ENCODE measurements at places on chromosomes 5 and 9.

- no peak for DNase-seq
Observed at GRCh38 chr9:99015890-99016289, 72.2 kb downstream of the COL15A1 start.

- DNase-seq, result no peak
Observed at GRCh38 chr5:74761241-74761640, 5.7 kb downstream of the GFM2 start.

DNA sequence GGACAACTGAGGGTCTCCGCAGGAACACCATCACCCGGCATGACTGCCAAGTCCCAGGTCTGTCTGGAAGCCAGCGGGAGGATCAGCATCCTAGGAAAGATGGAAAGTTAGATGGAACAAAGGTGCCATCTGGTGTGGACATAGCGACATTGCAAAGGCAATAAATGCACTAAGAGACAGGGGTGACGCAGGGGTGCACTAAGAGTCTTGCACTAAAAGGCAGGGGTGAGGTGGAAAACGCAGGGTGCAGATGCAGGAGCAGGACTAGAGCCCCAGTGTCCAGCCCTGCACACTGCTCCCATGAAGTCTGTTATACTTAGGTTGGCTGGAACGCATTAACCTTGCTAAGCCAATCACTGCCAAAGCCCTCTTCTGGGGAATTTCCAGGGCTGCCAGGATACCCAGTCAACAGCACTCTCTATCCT lies 15.5 kb downstream of the ATOX1 start:
- no peak for DNase-seq

- DNase-seq, result no peak
Observed at GRCh38 chr9:34124926-34125325, 1.6 kb downstream of the DCAF12 start.

GRCh38 chr9:127505396-127506116 lies 54.2 kb downstream of the LRSAM1 start:
- peak; percentile 55 for DNase-seq

DNA sequence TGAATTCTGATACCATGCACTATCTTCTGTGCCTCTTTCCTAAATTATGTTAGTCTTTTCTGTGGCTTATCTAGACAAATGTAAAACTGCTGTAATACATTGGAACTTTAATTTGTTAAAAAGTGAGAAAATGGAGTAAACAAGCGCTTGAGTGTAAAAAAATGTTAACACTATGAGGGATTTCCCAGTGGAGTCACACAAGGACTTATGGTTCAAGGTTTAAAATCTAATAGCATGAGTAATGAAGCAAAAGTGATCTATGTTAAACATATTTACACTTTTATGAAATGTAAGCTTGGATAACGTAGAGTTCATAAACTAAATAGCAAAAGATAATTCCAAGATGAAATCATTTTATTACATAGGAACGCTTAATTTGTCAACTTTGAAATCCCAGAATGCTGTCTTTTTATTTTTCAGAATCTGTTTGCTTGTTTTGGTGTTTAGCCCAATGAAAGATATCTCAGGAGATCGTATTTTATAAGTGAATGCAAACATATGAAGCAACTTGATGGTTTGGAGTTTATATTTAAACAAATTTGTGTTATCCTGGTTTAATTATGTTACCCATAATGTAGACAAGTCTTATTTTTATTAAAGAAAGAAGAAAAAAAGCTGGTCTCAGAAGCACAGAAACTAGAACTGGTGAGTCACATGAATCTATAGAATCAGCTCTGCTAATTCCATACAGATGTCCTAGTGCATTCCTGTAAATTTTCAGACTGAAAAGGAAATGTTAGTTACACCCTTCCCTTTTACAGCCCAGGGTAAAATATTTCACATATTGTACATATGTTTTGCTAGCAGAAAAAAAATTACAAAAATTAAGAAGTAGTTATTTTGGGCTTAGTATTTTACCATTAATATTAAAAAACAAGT lies 34.2 kb upstream of the FBN2 start:
- peak; percentile 34 for DNase-seq

GRCh38 chr5:91212714-91213092 lies 170.4 kb downstream of the ARRDC3 start:
- DNase-seq, result peak; percentile 41

DNA sequence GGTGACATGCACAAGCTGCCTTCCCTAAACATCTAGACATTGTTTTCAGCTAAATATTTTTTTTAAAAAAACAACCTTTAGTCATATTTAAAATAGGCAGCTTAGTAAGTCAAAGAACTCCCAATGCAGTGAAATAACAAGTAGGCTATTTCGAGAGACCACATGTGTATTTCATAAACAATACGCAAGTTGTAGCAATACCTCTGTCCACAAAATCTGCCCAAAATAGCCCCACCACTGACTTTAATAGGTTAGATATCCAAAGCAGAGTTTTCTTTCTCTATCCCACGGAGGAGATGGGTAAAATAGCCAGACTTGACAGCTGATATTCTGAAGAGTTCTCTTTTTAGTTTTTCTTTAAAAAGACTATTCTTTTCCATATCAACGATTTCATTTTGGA lies 1.2 kb downstream of the SLC24A2 start:
- DNase-seq, result no peak

DNA sequence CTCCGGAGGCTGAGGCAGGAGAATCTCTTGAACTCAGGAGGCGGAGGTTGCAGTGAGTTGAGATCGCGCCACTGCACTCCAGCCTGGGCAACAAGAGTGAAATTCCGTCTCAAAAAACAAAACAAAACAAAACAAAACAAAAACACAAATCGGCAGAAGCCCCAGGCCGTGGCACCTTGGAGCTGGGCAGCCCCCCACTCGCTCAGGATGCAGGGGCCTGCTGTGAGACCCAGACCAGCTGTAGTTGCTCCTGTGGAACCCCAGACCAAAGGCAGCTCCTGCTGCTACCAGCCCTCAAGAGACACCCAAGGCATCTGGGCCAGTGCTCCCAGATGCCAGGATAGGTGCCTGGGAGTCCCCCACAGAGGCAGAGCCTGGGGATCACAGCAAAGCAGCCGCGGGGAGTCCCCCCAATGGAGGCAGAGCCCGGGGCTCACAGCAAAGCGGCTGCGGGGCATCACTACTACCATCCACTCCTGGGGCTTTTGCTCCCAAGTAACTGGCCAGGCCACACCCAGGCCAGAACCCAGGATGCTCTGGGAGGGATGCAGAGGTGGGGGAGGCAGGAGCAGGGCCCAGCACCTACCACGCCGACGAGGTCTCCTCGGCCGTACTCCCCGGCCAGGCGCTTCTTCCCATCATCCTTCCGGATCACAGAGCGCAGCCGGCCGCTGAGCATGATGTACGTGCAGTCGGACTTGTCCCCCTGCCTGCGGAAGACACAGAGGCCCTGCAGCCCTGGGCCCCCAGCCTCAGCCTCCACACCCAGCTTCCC lies 37.7 kb upstream of the NSMF start:
- DNase-seq, result no peak

DNA sequence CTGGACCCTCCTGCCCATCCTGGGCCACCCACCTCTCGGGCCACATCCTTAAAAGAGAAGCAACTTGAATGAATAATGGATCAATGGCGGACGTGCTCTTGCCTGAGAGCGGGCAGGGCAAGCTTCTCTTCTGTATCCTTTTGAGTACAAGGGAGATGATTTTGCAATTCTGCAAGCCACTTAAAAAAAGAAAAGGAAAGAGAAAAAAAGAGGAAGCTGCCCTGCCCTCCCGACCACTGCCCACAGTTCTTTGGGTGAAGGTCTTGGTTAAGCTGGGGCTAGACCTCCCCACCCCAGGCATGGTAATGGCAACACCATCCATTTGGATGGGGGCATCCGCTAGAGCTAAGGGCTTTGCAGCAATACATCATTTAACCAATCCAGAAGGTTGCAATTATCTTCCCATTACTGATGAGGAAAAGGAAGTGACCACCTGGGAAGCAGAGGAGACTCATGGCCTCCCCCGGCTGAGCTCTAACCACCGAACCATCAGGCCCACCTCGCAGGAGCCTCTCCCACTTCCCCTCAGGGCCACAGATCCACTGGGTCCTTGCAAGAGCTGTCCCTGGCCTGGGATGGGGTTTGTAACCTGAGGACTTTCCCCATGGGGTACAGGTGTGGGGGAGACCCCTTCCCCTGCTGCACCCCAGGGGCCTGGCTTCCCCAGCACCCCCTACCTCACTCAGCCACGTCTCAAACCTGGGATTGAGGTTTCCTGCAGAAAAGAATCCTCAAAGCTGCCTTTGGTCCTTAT lies 27.8 kb upstream of the LAMC3 start:
- no peak for DNase-seq

- DNase-seq, result no peak
Observed at GRCh38 chr9:81461196-81461595, 228.2 kb downstream of the TLE1 start.

- DNase-seq, result peak; percentile 45
Observed at GRCh38 chr9:88991066-88992034, at the start of gene S1PR3. S1PR3 (plus strand) TSS chr9:88991468; CDS start chr9:89001201, 9,733 bp downstream.

DNA sequence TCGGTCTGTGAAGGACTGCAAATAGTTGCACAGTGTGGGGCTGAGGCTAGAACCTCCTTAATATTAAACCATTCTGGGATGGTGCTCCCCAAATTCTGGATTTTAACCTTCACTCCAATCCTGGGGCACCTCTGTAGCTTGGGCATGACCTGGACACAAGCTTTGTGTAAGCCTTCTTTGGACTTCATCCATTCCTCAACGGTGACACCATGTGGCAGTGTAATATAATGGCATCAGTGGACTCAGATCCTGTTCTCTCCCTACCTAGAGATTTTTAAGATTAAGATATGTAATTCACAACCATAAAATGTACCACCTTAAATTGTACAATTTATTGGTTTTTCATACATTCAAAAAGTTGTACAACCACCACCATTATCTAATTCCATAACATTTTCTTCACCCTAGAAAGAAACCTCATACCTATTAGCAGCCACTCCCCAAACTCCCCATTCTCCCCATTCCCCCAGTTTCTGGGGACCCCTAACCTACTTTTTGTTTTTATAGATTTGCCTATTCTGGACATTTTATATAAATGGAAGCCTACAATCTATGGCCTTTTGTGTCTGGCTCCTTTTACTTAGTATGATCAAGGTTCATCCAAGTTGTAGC lies 4.8 kb upstream of the PLGRKT start:
- peak; percentile 33 for DNase-seq

DNA sequence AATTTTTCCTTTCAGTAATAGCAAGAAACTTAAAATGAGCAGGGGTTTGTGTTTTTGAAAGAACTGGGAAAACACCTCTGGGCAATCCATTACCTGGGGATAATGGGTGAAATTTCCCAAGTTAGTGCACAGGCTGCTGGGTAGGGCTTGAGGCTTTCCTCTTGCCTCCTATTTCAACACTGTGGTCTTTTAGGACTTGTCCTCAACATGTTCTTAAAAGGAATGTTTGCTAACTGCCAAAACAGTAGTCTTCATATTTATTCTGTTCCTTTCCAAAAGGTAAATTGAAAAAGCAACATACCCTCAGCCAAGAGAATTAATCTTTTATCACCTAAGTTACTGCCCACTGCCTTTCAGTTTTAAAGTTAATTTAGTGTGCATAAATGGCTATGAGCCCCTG lies 158.3 kb upstream of the CCDC152 start:
- no peak for DNase-seq

DNA sequence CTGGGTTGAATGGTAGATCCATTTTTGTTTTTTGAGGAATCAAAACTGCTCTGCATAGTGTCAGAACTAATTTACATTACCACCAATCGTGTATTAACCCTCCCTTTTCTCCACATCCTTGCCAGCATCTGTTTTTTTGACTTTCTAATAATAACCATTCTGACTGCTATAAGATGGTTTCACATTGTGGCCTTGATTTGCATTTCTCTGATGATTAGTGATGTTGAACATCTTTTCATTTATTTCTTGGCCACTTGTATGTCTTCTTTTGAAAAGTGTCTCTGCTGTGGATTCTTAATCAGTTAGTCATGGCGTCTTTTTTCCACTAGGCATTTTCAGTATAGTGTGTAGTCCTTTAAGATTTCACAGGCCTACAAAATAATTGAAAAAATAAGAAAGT lies 2144.3 kb upstream of the C9orf72 start:
- no peak for DNase-seq

DNA sequence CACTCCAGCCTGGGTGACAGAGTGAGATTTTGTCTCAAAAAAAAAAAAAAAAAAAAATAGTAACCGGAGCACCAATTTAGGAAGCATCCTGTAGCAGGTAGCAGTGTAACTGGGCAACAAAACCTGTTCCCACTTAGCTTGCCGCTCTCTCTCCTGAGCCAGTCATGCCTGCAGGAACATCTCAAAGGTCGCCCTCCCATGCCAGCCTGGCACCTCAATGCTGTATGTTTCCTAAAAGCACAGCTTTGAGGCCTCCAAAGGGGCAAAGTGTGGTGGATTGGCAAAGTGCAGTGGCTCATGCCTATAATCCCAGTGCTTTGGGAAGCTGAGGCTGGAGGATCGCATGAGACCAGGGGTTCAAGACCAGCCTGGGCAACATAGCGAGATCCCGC lies 22.3 kb upstream of the FUBP3 start:
- DNase-seq, result no peak

DNA sequence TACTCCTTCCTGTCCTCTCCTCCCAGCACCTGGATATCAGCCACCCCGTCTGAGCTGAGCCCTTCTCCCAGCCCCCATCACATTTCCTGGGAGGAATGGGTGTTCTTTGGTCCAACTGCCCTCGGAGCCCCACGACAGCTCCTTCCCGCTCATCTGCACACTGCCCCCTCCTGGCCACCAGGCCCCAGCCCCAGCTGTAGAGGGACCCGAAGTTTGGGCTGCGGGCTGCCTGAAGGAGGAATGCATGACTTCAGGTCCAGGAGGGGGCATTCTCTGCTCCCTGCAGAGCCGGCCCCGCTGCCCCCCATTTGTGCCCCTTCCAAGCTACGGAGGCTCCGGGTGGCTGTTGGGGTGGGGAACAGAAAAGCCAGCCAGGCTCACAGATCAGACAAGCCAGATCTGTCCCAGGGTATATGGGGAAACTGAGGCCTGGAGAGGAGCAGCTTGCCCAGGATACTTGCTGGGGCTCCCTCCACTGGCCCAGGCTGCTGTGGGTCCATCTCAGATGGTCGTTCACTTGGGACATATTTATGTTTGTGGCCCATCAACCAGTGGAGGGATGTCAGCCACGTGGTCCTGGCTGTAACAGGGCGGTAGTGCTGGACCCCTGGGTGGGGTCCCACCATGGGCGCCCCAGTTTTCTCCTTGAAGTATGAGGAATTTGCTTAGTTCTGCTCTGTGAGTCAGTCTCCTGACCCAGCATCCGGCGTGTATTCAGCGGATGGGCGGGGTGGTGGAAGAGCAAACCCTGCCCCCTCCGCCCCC lies 33.1 kb downstream of the DAB2IP start:
- peak; percentile 26 for DNase-seq

DNA sequence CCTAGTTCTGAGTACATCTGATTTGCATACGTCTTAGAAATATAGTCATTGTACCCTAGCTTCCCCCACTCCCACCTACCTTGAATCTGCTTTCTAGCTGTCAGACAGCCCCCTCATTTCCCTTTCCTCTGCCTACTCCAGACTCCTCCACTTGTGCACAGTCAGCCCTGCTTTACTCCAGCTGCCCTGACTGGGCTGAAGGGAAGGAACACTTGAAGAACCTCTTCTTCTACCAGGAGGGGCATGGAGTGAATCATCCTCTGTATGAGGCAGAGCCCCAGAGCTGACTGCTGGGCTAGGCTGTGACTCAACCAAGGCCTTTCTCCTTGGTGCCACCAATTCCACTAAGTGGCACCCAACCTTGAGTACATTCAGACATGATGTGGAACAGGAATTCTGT lies 18.1 kb upstream of the ZFR start:
- no peak for DNase-seq

All from HTR-8/SVneo (cell line).